NCI-H2081 treated with DMSO at 0.1 percent for 48 hours (cell line): ENCODE measurements at places on chromosomes 1 and 21.

DNA sequence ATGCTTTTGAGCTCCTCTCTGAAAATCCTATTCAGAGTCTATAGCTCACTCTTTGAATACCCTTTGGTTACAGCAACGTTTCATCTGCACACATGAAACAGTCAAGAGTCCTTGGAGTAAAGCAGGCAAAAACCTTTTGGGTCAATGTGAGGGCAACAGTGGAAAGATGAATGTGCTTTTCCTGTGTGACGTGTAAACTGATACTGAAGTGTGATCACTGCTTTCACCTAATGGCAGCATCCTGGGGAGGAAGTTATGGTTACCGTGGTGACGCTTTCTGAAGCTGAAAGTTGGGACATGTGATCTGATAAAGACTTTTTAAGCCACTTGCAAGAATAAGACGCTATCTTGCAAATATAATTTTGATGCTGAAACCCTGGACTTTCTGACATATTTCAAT lies 160.0 kb downstream of the SEC16B start:
- no peak for DNase-seq

- DNase-seq: no peak
These were observed 29.0 kb downstream of the MRPL39 start for GRCh38 chr21:25578056-25578961.

DNA sequence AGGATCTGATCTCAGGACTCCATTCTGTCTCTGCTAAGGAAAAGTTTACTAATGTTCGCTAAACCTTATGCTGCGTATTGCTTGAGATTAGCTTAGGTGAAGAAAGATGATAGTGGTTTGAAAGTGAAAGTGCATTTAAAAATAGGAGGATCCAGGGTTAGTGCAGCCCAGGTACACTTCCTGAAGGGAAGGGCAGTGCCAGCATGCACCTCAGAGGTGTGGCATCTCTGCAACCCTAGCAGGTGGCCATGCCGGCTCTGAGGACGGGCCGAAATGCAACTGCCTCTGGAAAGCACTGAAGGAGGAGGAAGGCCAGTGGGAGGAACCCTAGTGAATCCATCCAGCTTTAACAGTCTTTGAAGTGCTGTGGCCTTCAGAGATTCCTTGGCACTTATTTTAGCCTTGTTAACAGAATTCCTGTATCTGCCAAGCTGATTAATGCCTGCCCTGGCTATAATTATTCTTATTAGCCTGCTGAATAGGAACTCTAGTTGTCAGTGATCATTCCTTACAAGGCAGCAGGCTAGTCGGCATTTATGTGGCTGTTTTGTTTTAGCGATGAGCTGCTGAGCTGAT lies 5.5 kb downstream of the PTGFRN start:
- DNase-seq: no peak

DNA sequence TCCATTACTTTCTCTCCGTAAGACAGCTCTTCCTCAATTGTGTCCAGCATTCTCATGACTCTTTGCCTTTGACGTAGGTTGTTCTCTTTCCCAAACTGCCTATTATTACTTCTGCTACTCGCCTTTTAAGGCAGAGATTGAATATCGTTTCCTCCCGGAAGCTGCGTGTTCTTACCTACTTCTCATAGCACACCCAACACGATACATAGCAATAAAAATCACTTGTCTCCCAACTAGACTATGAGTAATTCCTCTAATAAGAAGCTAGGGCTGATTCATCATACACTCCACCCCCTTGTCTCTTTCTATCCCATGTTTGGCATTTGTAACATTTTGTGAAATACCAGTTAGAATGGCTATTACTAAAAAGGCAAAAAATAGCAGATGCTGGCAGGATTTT lies 55.8 kb upstream of the SGIP1 start:
- DNase-seq: no peak
